ENCODE measurements at places on chromosomes 2 and 18.
A peak's percentile ranks its signal among the peaks of the same experiment; 100 is the strongest.

- peak; percentile 13 for DNase-seq
Observed at GRCh38 chr2:121650315-121650930, 1.2 kb upstream of the CLASP1 start.

DNA sequence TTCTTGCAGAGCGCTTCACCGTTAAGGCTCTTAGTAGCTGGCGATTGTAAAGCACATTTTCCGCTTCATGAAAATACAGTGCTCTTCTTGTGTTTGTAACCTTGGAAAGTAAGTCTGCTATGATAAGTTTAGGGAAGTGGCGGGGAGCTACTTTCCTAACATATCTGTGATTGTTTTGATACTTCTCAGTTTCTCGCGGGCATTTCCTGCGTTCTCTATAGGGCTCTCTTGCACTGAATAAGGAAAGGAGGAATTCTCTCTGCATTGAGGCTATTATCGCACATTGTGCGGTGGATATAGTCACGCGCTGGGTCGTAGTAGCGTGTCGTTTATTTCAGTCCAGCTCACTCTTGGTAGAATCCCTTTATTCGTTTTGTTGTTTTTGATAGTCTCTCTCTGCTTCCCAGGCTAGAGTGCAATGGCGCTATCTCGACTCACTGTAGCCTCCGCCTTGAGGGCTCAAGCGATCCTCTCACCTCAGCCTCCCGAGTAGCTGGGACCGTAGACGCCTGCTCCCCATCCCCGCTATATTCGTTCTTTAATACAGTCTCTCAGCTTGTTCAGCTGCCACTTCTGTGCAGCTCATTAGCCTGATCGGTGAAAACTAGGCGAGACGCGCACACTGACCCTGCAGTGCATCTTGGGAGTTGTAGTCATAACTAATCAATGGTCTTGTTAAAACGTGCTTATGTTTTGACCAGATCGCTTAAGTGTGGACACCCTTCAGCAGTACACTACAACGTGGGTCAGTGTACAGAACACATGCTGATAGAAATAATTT lies 1.0 kb upstream of the PPP4R3B start:
- peak; percentile 87 for DNase-seq

GRCh38 chr2:58911877-58912276 lies 670.8 kb upstream of the FANCL start:
- DNase-seq = no peak

DNA sequence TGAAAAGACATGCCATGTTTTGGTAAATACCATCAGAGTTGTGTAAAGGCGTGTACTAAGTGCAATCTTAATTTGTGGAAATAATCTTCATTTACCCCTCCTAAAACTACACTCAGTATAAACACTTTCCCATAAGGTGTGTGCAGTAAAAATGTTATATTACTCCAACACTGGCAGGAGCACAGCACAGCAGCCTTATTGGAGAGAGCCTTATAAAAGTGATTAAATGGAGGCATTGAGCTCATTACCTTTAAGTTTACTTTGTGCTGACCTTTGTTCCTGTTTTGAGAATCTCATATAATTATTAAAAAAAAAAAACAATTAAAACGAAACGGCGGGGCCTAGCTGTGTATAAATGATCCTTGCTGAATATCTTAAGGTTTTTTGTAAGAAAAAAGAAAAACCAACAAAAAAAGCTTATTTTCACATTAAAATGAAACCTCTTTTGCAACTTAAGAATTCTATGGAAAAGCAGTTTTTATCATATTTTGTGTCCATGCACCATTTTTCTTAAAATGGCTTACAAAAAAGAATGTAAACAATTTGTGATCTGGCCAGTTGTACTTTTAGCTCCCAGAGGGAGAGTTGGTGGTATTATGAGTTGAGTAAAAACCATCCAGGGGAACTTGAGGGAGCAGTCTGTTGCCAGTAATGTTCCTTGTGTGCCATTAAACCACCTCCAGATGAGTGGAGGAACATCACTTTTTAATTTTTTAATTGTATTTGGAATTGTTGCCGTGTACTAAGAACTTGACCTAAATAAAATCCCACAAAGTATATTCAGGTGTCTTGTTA lies 103.4 kb downstream of the ABI2 start:
- DNase-seq = no peak

GRCh38 chr2:240811346-240812300 lies 8.4 kb downstream of the KIF1A start:
- no peak for DNase-seq

GRCh38 chr18:63971320-63972001 lies 1.6 kb downstream of the SERPINB8 start:
- peak; percentile 32 for DNase-seq

DNA sequence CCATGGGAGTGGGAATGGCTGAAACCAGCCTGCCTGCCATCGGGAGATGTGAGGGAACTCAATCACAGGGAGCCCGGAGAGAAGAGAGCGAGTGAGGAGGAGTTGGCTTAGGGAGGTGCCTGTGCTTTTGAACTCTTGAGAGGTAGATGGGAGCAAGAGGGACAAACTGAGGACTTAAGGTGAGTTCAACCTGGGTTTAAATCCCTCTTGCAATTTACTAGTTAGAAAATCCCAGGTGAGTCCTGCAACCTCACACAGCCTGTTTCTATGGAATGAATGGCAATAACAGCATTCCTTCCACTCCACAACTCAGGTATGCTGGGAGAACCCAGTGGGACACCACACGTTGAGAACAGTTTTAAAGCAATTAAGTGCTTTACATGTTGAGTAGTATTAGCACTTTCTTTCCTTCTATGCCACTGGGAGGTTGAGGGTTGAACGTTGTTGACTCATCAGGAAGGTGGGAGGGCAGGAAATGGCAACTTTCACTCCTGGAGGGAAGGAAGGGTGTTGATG lies 57.3 kb downstream of the VIT start:
- DNase-seq = no peak

- no peak for DNase-seq
Observed at GRCh38 chr2:101808006-101808562, 110.6 kb downstream of the MAP4K4 start.

DNA sequence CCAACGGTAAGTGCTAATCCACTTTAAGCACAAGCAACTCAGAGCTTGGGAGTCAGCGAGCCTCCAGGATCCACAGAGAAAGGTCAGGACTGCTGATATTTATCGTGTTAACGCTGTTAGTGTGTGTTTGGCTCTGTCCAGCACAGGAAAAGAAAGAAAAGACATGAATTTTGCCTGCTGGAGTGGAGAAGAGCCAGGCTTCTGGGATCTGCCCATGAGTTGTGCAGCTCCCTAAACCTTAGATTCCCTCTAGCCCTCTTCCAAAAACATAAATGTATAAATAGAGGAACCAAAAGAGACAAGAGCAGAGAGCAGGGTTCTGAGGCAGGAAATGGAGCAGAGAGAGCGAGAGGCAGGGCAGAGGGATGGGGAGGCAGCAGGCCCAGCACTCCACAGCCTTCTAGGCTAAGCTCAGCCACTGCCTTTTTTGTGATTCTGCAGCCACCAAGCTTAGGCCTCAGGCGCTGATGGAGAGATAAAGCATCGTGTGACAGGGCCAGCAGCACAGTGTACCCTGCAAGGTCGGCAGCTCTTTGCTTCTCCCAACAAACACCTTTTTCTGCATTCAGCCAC lies 14.5 kb upstream of the MAT2A start:
- DNase-seq = no peak
